ENCODE measurements at places on chromosomes 12 and 14.
A peak's percentile ranks its signal among the peaks of the same experiment; 100 is the strongest.

DNA sequence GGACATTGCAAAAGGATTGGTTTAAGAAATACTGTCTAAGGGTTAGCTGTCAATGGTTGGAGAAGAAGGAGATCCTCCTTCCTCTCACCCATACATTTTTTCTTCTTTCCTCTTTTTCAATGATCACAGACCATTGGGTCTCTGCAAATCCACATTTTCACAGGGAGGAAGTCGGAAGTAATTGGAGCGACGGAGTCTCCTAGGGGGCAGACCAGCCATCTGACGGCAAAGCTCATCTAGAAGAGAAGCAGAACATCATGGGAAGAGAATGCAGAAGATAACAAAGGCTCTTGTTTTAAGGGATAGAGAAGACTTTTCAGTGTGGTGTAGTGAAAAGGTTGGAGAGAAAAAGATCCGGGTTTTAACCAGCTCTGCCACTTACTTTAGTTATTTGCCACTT lies 14.7 kb downstream of the MFAP5 start:
- no peak for DNase-seq

GRCh38 chr12:97899956-97900355 lies 437.4 kb downstream of the RMST start:
- DNase-seq: no peak

DNA sequence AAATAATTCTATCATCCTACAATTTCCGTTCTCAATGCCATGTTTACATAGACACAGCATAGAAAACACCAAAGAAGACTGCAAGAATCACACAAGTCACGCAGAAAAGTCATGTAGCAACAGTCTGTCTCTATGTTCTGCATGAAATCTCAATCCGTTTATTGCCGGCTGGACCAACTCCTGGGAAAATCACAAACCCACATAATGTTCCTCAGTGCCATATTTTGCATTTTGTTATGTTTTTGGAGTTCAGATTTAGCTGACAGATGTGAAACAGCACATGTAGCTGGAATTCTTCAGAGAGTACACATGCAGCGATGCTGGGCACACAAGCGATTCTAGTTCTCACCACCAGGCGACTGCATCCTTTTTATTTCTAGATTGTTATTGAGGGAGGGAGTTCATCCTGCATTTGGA lies 193.1 kb downstream of the APAF1 start:
- no peak for DNase-seq

DNA sequence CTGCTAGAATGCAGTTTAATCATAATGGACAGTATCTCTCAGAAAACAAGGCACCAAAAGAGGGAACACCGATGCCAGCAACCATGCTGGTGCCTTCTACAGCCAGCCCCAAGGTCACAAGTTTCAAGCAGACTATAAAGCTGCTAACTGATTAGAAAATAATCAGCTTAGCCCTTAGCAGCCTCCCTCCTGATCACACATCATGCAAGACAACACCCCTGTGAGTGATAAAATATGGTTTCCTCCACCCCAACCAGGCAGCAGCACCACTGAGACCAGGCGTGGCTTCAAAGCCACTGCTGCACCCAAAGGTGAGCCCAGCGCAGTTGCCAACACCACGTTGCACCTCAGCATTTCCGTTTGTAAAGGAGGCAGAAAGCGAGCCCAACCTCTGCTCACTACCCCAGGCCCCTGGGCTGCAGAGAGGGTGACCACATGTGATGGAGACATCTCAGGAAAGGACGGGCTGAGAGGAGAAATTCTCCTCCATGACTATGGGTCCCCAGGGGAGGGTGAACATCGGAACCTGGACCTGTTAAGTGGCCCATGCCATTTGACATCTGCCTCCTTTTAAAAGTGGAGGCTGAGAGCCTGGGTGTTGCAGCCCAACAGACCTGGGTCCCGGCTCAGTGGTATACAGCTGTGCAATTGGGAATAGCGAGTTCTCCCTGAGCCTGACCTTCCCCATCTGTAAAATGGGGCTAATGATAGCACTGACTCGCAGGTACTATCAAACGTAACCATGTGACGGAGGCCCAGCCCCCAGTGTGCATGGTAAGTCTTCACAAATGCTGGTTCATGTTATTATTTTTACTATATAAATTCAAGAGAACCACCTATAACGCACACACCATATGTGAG lies 11.5 kb downstream of the ZFP36L1 start:
- no peak for DNase-seq

GRCh38 chr12:84243686-84244085 lies 668.9 kb downstream of the SLC6A15 start:
- no peak for DNase-seq

DNA sequence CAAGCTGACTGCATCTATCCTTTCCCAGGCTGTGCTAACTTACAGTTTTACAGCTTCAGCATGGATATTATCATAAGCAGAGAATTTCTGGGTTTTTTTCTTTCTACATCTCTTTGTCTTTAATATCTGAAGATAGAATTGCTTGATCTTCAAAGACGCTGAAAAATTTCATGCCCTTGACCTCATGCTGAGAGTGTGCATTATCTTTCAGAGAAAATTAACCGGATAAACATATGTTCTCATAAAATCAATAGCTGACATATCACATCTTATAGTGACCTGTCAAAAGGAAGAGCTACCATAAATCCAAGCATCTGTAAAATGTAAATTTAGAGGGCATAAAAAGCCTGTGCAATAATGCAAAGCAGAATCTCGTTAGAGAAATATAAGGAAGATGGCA lies 1704.1 kb upstream of the FLRT2 start:
- DNase-seq: no peak

DNA sequence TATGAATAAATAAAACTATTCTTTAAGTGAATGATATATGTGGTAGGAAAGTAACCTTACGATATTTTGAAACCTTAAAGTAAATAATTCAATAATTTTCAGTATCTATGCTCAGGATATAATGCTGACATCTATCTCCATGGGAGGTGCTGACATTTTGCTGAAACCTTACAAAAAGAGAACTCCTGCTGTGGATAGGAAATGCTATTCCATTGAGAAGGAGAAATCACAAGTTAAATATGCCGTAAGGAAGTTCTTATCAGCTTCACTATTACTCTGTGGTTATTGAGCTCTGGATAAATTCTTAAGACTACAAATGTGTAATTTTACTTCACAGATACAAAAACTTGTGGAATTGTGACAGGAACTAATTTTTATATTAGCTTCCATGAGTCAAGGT lies 722.1 kb downstream of the TMTC2 start:
- no peak for DNase-seq

GRCh38 chr12:51922146-51922545 lies 14.8 kb downstream of the ACVRL1 start:
- no peak for DNase-seq

GRCh38 chr14:59199205-59199604 lies 10.7 kb downstream of the DAAM1 start:
- no peak for DNase-seq

- DNase-seq: no peak
Observed at GRCh38 chr14:63392236-63392635, 73.5 kb upstream of the GPHB5 start.

DNA sequence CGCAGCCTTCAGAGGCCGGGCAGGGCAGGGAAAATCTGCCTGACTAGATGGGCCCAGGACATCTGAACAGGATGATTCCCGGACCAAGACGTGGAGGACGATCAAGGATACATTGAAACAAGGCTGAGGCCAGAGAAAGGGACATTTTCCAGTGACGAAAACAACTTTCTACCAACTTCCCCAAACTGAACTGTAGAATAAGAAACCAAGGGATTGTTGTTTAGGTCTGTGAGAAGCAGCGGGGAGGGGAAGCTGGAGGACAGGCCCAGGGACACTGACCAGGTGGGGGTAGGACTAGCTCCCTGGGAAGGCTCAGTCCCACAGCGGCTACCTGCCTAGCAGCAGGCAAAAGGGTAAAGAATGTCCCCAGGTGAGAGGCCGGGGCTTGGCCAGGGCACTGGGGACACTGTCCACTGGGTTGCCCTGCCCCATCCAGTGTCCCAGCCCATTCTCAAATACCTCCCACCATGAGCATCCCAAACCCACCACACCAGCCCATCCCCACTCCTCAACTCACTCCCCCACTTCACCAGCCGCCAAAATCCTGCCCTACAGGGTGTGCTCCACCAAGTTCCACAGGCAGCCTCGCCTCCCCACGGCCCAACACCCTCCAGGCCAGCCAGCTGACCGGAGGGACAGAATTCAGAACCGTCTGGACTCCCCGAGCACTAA lies 995 bp downstream of the TNFRSF1A start:
- no peak for DNase-seq

- DNase-seq: peak; percentile 95
Observed at GRCh38 chr12:22518060-22518719, 26.2 kb downstream of the C2CD5 start.

DNA sequence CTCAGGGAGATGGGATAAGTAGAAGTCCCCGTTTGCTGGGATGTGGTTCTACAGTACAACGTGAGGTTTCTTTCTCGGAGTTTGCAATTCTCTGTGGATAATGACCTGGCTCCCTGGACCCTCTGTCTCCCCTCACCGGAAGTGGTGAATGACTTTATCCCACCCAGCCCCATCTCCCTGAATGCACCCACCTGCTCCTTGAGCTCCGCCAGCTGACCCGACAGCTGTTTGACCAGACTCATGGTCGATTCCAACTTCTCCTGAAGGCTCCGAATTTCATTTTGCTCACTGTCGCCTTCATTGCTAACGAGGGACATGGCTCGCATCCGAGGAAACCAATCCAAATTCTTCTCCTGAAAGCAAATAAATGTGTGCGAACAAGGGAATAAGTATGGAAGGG lies 144.6 kb downstream of the SSPN start:
- DNase-seq: no peak

GRCh38 chr12:111643427-111643826 lies 42.3 kb downstream of the BRAP start:
- DNase-seq: no peak

Data from NCI-H1105 treated with DMSO at 0.1 percent for 48 hours (cell line).